ELF-1 (cell line): ENCODE measurements at places on chromosomes 3 and 15.
A peak's percentile ranks its signal among the peaks of the same experiment; 100 is the strongest.

GRCh38 chr3:190155752-190156151 lies 35.1 kb upstream of the P3H2 start:
- DNase-seq, result no peak

GRCh38 chr15:69172847-69173246 lies 12.4 kb downstream of the GLCE start:
- no peak for DNase-seq

GRCh38 chr3:145776782-145777408 lies 384.1 kb downstream of the PLOD2 start:
- peak; percentile 20 for DNase-seq

- no peak for DNase-seq
Observed at GRCh38 chr3:170278627-170279026, 56.4 kb downstream of the PRKCI start.

- DNase-seq, result no peak
Observed at GRCh38 chr15:64833690-64834089, 8.0 kb upstream of the PLEKHO2 start.

GRCh38 chr3:52554026-52554755 lies 17.8 kb downstream of the UQCC5 start:
- no peak for DNase-seq

GRCh38 chr3:14880447-14881106 lies 61.8 kb downstream of the FGD5 start:
- DNase-seq, result no peak

GRCh38 chr15:31259562-31260252 lies 66.9 kb upstream of the KLF13 start:
- no peak for DNase-seq

- DNase-seq, result no peak
Observed at GRCh38 chr15:78628227-78628626, 7.4 kb upstream of the CHRNA3 start.
